CD8-positive, alpha-beta T cell (primary cell): ENCODE measurements at places on chromosomes 7 and 10.

GRCh38 chr10:34830217-34830822 is 15.2 kb upstream of the PARD3 start:
- DNase-seq, result no peak

DNA sequence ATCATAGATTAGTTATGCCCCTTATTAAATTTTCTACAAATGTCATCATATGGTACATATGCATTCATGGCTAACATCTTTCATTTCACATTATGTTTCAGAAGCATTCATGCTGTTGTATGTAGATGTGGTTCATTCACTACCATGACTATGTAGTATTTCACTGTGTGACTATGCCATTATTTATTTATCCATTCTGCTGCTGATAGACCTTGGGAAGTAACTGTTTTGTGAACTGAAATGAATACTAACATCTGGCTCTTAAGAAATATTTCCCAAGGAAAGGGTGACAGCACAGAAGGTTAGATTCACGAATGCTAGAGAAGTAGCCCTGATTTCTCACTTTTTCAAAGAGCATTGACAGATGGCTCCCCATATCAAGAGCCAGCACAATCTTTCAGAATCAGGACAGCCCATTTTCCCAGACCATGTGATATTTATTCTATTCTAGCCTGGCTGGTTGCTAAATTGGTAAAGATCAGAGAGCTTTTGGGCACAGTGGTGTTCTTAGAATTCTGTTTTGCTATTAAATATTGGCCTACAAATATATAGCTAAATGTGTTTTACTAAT is 157.4 kb downstream of the DYNC1I1 start:
- no peak for DNase-seq

GRCh38 chr7:32661501-32661900 is 166.2 kb downstream of the AVL9 start:
- DNase-seq, result no peak

DNA sequence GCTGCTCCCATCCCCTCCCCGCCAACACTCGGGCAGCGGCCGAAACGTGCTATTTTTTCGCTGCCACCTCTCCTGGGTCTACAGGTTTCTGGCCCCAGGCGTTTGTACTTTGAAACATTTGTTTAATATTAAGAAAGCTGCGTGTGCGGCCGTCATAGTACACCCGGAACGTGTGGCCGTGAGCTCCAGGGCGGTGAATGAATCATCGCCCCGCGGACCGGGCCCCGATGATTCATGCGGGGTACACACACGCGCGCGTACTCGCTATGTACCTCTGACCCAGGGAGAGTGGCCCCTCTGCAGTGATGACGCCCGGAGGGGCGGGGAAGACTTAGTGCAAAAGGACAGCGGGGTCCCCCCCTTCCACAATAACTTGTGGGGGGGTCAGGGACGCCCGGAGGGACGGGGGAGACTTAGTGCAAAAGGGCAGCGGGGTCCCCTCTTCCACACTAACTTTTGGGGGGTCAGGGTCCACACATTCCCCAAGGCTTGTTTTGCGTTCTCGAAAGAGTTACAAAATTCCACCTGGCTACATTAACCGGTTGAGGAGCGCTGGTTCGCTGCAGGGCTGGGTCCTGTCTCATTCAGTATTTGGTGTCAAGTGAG is 56.5 kb upstream of the PCGF5 start:
- no peak for DNase-seq

- DNase-seq, result no peak
Measured at GRCh38 chr7:105321754-105322455, 66.8 kb downstream of the SRPK2 start.

DNA sequence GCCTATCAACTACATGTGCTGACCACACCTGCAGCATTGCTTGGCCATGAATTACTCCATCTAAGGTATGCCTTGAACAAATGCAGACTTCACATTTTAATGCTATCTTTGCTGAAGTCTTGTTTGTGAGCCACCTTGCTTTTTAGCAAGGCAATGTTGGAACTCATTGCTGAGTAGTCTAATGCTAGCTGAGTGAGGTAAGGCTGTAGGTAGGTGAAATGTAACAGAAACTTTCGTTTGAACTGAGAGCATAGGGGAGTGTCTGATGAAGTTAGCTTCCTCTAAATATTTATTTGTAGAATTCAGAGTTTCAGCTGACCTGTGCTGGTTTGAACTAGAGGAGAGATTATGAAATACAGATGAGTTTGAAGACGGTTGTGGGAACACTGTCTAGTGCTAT is 238.5 kb downstream of the SEMA3A start:
- DNase-seq, result no peak

DNA sequence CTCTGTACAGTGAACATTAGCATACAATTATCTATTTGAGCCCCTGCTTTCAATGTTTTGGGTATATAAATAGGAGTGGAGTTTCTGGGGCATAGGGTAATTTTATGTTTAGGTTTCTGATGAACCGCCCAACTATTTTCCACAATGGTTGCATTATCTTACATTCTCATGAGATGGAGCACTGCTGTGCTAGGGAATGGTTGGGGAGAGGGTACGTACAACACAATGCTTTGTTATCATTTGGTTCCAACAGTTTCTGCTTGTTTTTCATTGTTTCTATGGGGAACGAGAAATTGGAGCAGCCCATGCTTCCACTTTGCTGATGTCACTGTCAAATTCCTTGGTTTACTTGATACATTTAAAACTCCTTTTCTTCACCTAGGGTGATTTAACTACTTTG is 1115.3 kb downstream of the REEP3 start:
- DNase-seq, result no peak

GRCh38 chr10:124671486-124672075 is 72.6 kb downstream of the FAM53B start:
- DNase-seq, result no peak

- no peak for DNase-seq
Measured at GRCh38 chr10:114257498-114257897, 18.4 kb downstream of the VWA2 start.

GRCh38 chr10:14658331-14659127 is 116.2 kb downstream of the FAM107B start:
- DNase-seq, result no peak

- DNase-seq, result no peak
Measured at GRCh38 chr7:104106108-104106905, 101.5 kb downstream of the ORC5 start.

- DNase-seq, result peak; percentile 79
Measured at GRCh38 chr10:100009793-100010676, at the start of gene DNMBP. DNMBP (minus strand) TSS chr10:100009947; CDS start chr10:99972124, 37,823 bp downstream.

- DNase-seq, result no peak
Measured at GRCh38 chr7:67947646-67948045, 951.0 kb downstream of the TYW1 start.

GRCh38 chr10:49624629-49625028 is 10.8 kb downstream of the CHAT start:
- DNase-seq, result no peak

DNA sequence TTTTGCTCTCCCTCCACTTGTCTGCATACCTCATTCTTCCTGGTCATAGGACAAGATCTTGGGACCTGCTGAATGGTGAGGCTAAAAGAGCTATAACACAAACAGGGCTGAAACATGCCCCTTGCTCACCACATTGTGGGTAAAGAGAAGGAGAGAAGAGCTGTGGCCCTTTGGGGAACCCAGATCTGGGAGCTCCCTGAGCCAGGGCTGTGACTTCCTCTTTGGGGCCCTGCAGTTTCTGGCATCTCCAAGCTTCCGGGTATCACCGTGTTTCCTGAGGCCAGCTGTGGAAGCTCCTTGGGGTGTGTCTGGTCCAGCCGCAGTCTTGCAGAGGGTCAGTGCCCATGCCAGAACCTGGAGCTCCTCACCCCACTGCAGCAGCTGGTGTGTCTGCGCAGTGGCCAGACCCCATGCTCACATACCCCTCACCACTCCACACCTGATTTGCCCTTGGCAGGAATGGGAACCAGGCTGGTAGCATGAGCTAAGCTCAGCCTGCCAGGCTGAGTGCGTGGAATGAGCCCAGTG is 34.0 kb downstream of the DKK1 start:
- DNase-seq, result no peak

DNA sequence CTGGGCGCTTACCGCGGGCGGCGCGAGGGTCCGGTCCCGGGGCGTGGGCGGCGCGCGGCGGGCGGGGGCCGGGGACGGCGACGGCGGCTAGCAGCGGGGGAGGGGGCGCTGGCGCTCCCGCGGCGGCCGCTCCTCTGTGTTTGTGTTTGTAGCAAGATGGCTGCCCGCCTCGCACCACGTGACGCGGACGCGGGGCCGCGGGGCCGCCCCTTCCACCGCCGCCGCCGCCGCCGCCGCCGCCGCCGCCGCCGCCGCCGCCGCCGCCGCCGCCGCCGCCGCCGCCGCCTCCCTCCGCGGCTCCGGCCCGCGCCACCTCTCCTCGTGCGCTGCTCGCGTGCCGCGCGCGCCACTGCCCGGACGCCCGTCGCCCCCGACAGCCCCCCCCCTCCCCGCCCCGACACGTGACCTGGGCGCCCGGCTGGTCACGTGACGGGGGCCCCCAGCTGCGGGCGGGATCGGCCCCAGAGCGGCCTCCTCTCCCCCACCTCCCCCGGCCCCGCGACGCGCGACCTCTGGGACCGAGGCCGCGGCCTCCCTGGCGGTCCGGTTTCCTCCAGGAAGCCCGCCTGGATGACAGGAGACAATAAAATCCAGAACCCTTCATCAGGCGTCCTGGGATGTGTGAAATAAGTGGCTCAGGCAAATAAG is at the start of gene GIGYF1:
Gene GIGYF1, minus strand, starts transcription at position 153 of the 648 bp plus-strand sequence. CDS start 6,012 bp downstream, outside the sequence.
- peak; percentile 72 for DNase-seq

DNA sequence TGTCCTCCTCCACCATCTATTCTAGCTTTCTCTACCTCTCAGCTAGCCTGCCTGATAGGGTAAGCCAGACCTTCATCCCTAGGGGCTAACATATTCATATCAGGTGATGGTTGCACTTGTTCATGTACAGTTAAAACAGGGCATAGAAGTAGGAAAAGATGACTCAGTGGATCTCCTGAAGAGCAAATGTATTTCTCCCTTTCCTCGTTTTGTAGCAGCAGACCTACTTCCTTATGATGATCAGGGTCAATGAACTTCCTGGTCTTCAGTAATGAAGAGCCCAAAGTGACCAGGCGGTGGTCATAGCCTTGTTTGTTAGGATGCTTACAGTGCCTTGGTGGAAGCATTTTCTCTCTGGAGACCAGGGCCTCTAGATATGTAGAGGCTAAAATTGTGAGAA is 6.3 kb downstream of the LIPJ start:
- DNase-seq, result no peak
